ENCODE measurements at places on chromosomes 13 and 19.

DNA sequence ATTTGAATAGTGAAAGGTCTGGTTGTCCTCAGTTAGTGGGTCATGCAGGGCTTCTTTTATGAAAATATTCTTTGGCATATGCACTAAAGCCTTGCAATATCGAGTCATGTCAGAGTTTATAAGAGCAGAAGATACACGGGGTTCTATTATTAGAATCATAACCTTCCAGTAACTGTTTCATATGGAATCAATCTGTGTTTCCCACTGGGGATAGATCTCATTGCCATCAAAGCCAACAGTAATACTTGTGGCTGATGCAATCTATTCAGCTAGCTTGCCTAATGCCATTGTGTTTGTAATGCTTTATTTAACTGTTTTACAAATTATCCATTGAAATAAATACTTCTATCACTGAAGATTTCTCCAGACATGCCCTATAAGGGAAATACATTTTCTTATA, 746.9 kb upstream of the PCDH9 start:
- no peak for DNase-seq

GRCh38 chr13:111174377-111175114, 59.4 kb downstream of the ARHGEF7 start:
- DNase-seq: no peak

DNA sequence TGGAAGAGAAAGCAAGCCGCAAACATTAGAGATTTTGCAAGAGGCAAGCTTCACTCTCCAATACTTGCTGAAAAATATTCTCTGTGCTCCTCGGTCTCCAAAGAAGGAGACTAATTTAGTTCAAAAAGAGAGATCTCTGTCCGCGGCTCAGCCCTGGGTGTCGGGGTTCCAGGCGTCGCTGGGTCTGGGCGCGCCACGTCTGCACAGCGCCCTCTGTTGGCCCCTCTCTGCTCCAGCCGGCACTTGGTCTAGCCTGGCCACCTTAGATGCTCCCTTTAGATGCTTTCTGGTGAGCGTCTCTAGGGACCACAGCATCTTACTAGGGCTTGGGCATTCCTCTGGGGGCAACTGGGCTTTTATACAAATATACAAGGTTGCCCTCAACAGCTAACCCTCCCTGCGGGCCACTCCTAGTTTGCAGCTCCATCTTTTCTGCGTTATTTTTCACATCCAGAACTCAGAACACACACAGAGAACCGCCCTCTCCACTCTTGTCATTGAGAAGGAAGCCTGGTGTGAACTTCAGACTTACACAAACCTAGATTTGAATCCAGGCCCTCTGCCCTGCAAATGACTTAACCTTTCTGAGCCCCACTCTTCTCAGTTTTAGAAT, 78.3 kb downstream of the CYSLTR2 start:
- DNase-seq: no peak

DNA sequence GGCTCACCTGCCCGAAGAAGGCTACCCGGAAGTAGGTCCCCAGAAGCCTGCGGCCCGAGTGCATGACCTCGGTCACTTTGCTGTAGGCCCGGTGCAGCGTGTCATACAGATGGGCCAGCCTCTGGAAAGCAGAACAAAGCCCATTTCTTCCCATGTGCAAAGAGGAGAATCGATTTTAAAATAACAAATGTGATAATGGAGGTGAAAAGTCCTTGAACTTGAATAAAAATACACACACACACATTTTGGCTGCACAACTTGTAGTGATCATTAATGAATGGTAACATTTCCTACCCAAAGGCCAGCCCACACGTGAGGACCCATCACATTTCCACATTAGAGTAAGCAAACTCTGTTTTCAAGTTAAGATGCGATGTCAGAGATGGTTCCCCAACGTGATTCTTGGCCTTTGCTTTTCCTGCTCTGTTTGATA, 56.9 kb upstream of the SLC15A1 start:
- DNase-seq: no peak

GRCh38 chr13:41231025-41231677, 32.2 kb downstream of the MTRF1 start:
- DNase-seq: no peak

DNA sequence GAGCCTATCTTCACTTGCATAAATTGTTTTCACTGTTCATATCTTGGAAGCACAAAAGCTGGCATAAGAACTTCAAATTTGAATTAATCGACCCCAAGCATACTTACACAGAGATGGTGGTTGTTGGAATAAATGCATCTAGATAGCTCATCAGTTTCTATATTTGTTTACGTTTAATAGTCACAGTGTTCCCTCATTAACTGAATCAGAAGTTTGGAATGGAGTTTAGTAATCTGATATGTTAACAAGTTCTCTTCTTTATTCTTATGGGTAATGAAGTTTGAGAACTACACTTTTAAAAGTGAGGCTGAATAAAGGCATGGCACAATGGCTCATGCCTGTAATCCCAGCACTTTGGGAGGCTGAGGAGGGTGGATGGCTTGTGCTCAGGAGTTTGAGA, 886.7 kb upstream of the PCDH20 start:
- DNase-seq: no peak

- DNase-seq: no peak
Measured at GRCh38 chr19:15702534-15702930, 25.3 kb upstream of the OR10H2 start.

DNA sequence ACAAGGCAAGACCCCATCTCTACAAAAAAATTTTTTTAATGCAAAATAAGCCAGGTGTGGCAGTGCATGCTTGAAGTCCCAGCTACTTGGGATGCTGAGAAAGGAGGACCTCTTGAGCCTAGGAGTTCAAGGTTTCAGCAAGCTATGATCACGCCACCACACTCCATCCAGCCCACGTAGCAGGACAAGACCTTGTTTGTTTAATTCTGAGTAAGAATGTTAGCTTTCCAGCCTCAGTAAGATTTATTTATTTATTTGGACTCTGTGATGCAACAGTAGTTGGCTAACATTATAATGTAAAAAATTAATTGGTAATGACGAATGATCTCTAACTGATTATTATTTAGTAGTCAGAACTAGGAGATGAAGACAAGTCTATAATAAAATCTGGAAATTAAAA, 23.3 kb downstream of the N4BP2L2 start:
- DNase-seq: no peak

GRCh38 chr19:13699786-13700185, 64.5 kb upstream of the MRI1 start:
- no peak for DNase-seq

- DNase-seq: no peak
Measured at GRCh38 chr19:40420451-40420765, 5.4 kb downstream of the SERTAD1 start.

DNA sequence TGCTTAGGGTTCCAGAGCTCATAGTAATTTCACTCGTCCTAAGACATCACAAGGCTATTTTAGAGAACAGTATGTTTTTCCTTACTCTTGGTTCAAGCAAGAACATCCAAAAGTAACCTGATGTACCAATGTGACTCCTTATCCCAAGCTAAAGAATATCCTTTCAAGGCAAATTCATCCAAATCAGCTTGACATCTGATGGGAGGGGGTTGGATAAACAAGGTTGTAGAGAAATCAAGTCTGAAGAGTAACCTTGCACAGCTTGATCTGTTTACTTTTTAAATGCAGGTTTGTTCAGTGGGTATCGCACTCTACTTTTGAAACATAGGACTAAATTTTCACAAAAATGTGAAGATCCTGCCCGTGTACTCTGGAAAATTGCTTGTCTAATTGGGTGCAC, 201.2 kb downstream of the GGACT start:
- no peak for DNase-seq

- DNase-seq: no peak
Measured at GRCh38 chr13:77274126-77274525, 52.8 kb downstream of the MYCBP2 start.

DNA sequence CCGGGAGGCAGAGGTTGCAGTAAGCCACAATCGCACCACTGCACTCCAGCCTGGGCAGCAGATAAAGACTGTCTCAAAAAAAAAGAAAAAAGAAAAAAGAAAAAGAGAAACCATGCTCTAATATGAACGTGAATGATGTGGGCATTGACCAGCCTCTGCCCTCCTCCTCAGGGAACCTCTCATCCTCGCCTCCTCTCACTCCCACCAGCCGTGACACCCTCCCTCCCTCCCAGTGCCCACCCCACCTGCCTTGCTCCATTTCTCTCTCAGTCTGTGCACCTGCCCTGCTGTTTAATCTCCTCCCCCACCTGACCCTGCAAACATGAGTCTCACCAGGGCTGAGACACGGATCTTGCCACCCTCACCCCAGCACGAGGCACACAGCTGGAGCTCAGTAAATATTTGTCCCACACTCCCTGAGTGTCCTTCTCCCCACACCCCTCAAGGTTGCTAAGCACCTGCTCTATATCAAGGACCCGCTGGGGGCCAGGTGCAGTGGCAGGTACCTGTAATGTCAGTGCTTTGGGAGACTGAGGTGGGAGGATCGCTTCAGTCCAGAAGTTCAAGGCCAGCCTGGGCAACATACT, 7.5 kb upstream of the BCAT2 start:
- DNase-seq: peak; percentile 93

DNA sequence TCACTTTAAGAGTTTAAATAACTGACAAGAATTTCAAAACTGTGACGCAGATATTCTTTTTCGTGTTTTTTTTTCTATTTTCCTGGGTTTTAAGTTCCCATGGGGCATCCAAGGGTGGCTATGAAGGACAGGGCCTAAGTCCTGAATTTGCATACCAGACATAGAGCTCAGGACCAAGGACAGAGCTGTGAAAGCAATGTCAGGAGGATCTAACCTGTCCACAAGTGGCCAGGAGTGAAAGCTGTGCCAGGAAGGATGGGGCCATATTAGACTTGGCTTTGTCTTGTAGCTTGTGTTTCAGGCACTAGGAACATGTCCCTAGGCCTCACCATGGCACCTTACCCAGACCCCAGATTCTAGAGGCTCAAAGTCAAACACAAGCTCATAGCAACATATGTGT, 289.4 kb upstream of the MIR17HG start:
- DNase-seq: no peak

GRCh38 chr19:571566-571974, 826 bp upstream of the BSG start:
- DNase-seq: no peak

GRCh38 chr19:48060381-48060780, 16.5 kb upstream of the CABP5 start:
- DNase-seq: no peak

DNA sequence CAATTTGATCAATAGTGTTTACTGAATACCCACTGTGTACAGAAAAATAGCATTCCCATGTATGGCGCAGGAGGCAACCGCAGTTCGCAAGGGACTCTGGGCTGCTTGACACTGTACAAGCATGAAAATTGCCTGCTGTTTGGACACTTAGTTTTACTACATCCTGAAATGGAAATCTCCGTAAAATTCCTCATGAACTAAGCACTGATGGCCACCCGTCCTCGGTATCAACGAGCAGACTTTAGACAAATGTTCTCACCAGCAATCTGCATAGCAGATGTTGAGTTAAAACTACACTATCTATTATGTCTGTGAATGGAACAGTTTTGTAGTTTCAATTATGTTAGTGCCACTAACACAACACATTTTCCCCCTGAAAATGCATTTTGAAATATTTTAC, 294.7 kb downstream of the DCLK1 start:
- no peak for DNase-seq

- no peak for DNase-seq
Measured at GRCh38 chr19:8355631-8356402, 8.1 kb upstream of the ANGPTL4 start.

DNA sequence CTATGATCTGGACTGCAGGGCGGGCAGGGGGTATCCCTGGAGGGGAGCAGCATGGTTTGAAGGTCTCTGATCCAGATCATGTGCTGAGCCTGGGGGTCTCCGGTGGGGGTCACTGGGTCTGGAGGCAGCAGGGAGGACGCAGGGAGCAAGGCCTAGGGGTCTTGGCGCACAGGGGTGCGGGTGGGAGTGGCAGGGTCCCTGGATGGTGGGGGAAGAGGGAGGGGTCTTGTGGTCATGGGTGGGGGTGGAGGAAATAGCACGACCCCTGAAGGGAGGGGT, 1.9 kb downstream of the BTBD2 start:
- DNase-seq: no peak

GRCh38 chr19:24101459-24102115, 14.6 kb downstream of the ZNF254 start:
- DNase-seq: no peak

DNA sequence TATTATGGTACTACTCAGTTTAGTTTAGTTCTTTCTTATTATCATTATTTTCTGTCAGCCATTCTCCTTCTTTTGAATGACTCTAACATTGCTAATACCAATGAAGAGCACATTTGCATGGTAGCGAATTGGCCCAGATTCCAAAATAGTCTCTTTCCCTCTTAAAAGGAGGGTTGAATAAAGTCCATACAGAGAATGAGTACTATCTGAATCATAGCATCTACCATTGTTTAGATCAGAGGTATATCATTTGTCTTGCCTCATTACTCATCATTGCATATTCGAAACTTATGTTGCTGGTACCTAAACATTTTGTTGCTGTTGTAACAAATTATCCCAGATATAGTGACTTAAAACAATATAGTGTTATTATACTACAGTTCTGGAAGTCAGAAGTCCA, 1235.3 kb upstream of the ATXN8OS start:
- DNase-seq: no peak

DNA sequence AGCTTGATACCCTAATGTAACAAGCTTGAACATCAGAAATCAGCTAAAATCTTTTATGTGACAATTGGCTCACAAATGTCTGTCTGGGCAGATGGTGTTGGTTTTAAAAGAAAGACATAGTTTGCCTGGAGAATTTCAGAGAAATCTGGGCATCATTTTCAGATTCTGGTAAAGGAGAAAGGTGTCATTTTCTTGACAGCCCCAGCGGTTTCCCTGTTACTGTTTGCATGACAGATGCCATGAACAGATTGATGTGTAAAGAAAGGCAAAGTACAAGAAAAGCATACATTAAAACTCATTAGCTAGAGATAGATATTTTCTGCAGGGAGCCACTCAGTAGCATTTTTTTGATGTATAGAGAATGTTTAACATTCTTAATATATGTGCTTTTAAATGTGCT, 987.9 kb downstream of the OLFM4 start:
- no peak for DNase-seq

- no peak for DNase-seq
Measured at GRCh38 chr19:31448221-31448657, 99.0 kb upstream of the TSHZ3 start.

DNA sequence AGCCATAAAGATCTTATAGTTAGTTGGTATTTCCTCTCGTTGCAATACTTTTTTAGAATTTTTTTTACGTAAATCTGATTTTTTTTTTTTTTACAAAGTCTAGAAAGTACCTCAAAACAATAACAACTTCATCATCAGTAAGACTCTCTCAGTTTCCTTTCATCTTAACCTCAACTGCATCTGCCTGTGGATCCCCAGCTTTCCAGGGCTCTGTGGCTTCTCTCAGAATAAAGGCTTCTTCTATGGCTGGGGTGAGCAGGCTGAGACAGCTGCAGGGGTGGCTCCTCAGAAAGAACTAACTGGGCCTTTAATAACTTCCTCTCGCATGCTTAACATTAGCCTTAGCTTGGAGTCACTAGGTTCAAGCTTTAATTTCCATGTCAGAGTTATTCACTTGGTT, 4.2 kb downstream of the ZNF506 start:
- no peak for DNase-seq
